ENCODE measurements at places on chromosomes 5 and 9.

GRCh38 chr5:2190549-2190948, 307.8 kb upstream of the IRX4 start:
- no peak for DNase-seq

- DNase-seq, result no peak
Measured at GRCh38 chr9:110101531-110102161, 106.3 kb downstream of the C9orf152 start.

GRCh38 chr9:15416880-15417279, 5.8 kb upstream of the SNAPC3 start:
- DNase-seq, result no peak

DNA sequence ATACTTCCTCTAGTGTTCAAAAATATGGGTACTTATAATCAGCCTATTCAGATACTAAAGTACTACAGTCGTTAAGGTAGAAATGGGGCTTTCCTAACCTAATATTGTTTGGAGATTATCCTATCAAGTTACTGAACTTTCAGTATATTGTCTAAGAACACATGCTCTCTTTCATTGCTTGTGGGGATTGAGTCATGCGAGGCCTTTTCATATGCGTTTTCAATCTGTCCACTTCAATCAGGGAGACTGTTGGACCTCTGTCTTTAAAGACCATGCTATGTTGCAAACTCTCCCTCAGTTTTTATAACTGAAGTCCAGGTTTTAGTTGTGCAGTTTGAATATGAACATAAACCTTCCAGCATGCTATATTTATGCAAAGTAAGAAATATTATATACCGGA, 15.0 kb downstream of the PRR16 start:
- DNase-seq, result no peak

DNA sequence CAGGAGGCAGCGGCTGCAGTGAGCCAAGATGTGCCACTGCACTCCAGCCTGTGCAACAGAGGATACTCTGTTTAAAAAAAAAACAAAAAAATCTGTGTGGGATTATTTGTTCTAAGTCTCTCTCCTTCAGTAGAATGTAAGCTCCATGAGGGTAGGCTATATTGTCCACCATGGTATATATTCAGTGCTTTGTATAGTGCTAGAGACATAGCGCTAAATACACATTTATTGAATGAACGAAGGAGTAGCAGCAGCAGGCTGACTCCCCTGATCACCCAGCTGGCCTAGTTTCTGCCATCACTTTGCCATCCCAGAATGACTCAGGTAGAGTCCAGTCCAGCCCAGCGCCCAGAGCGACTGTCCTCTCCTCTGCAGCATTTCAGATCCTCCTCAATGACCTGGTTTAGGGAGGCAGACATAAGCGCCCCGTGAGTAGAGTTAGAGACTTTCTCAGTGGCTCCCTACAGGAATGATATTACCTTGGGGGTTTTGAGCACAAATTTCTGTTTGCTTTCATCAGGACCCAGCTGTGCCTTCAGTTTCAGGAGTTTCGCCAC, 716 bp downstream of the HARS1 start:
- DNase-seq, result no peak

GRCh38 chr5:65329266-65329665, 152.5 kb downstream of the ADAMTS6 start:
- DNase-seq, result no peak

DNA sequence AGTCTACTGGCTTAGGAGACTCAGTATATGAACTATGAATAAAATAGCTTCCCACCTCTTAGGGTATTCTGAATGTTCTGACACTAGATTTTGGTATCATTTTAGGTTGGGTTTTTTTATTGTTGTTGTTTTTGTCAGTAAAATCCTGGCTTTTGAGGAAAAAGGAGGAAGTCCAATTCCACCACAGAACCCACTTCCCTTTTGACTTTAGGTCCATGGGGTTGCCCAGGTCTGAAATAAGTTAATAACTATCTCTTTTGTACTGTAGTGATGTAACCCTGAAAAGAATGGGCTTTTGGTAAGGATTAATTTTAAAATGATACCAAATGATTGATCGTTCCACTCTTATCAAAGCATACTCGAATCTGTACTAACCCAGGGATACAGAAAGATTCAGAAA, 29.1 kb upstream of the IL12B start:
- no peak for DNase-seq

- no peak for DNase-seq
Measured at GRCh38 chr9:81224166-81225081, 464.9 kb downstream of the TLE1 start.

DNA sequence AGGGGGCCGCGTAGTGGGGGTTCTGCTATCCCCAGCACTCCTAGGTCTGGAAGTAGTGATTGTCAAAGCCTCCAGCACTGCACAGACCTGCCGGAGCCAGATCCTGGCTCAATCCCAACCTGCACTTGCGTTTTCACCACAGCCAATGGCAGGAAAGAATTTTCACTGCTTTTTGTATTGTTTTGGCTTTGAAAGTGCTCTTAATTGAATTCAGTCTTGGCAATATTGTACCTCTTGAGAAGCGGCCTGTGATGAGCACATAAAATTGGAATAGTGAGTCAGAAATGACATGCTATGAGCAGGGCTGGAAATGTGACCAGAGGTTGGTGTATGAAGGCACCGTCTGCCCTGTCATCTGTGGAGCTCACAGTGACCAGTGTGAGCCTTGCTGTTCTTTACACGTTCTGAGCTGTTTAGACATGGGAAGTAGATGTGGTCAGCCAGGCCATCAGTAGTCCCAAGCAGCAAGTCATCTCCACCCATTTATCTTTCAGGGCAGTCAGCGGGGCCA, 41.5 kb downstream of the SECISBP2 start:
- DNase-seq, result no peak

DNA sequence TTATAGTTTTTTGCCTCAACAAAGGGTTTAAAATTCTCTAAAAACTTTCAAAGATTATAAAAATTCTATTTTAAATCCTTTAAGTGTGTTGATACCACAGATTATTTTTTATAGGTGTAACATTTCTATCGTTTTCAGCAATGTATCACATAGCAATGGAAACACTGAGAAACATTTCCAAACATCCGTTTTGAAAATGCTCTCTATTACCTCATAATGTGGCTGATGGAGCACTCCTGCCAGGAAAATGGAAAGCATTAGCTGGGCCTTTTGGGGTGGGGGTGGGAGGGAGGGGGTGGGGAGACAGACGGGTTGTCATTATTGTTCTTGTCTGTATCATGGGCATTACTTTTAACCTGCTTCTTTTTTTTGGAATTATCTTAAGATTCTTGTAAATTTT, 516.5 kb downstream of the ACTL7B start:
- no peak for DNase-seq

DNA sequence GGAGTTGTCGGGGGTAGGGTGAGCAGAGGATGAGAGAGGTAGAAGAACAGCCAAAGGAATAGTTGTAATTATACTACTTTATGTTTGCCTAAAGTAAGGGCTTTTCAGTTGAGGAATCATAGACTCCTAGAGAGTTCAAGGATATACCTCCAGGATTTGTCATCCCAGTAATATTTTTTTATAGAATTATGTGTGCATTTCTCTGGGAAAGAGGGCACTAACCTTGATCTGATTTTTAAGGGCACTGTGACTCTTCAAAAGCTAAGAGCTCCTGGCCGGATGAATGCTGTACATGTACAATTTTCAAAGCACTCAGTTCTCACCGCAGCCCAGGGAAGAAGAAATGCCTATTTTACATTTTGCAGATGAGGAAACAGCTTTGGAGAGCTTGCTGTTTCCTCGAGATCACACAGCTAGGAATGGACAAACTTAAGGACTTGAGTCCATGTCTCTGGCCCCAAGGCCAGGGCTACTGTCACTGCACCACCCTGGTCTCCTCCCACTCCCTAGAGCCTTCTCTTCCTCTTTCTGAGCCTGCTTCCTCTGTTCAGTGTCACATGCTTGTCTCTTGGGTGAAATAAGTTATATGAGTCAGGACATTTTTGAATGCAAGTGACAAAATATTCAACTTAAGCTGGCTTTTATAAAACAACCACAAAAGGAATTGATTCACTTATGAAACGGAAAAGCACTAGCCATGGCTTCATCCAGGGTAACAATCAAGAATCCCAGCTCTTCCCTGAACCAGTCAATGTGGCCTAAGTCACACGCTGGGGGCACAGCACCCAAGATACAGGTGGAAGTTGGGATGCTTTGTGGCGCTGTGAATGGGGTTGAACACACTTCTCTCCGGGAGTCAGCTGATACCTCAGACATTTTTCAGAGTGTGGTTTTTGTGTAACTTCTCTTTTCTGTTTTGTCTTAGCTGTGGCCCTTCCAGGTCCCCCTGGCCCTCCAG, 45.7 kb upstream of the TGFBR1 start:
- no peak for DNase-seq

GRCh38 chr9:70435948-70436347, 21.5 kb upstream of the KLF9 start:
- no peak for DNase-seq

- peak; percentile 24 for DNase-seq
Measured at GRCh38 chr9:34252670-34253459, 74.0 kb downstream of the UBAP1 start.

GRCh38 chr5:527646-528628, 3.7 kb upstream of the SLC9A3 start:
- DNase-seq, result no peak

GRCh38 chr5:124277767-124278545, 468.5 kb downstream of the ZNF608 start:
- DNase-seq, result no peak

DNA sequence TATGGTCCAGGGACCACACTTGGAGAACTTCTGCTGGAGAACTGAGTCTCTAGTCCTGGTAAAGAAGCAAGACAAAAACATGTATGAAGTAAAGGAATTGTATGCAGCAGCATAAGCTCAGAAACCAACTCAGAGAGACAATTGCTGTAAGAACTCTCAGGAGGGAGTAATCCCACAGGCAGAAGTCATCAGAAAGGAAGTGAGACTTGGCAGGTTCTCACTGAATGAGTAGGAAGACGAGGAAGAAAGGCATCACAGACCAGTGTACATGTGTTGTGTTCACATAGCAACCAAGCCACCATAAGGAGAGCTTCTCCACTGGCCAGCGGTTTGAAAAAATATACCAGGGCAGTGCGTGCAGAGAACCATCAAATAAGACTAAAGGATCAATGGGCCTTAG, 57.9 kb upstream of the FST start:
- no peak for DNase-seq

DNA sequence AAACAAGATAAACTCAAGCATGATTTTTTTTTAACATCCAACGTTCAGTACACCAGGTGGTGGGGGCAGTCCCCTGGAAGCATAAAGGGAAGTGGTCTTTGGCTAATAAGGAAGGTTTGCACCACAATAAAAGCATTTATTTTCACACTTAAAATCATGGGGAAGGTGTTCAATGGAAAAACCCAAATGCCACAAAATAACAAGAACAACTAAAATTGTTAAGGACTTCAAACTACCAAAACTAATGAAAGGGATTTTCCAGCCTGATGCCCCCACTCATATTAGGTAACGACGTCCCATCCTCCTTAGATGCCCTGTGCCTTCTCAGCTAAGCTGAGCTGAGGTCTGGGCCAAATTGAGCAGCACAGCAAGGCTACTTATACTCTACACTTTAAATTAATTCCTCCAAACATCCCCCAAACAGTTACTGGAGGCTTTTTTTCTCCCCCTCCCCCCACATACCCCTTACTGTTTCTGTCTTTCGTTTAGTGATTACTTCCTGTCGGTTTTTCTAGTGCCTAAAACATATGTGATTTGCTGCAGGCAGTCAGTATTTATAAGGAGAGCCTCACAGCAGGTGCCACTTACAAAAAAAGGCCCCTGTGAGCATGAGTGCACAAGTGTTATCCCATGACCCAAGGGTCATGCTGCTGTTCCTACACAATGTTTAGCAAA, 259.7 kb upstream of the ZNF608 start:
- no peak for DNase-seq

DNA sequence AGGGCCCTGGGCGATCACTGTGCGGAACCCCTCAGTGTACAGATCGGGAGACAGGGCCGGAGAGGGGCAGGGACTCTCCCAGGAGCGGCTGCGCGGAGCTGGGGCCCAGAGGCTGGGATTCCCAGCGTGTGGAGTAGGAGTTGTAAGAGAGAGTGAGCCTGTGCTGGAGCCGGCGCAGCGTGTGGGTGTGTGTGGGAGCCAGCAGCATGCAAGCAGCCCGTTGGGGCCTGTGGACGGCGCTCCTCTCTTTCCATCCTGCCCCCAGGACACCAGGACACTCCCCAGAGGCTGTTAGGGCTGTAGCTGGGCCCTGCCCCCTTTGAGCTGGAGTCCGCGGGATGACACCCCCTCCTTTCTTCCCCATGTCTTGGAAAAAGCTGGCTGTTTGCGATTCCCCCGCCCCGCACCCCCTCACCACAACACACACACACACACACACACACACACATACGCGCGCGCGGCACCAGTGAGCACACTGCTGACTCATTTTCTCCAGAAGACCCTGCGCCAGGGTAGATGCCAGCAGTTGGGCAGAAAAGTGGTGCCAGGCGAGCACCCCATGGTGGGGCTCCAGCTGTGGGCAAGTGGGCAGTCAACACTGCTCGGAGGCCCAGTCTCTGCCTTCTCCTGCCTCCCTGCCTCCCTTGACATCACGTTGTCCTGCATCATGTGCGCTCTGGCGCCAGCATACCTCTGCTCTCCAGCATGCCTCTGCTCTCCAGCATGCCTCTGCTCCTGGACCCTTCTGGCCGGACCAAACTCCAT, 1.5 kb downstream of the COL27A1 start:
- DNase-seq, result no peak

DNA sequence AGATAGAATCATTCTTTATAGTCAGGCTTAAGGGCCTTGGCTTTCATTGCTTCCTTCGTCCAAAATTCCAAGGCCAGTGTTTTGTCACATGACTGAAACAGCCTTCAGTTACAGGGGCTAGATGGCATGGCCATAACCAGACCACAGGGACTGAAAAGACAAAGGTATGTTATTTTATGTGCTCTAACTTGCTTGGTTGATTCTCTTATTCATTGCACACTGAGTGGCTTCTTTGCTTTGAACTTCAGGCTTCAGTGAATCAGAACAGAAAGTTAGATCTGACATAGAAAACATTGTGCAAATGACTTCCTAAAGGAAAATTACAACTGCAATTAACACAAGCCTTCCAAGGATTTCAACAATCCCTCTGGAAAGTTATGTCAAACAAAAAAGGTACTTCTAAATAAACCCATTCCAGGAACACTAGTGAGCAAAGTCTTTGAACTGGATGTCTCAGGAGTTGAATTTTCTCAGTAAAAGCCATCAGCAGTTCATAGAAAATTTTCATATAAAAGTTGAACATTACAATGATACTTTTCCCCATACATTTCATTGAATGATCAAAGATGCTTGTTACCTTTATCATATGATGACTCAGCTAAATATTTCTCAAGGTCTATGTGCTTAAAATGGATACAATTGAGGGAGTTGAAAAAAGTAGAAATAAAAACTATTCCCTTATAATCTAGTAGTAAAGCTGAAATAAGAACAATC, 355.3 kb downstream of the TMEM232 start:
- DNase-seq, result no peak

GRCh38 chr5:90932052-90932699, 373.6 kb downstream of the ADGRV1 start:
- no peak for DNase-seq

- DNase-seq, result no peak
Measured at GRCh38 chr9:122050167-122050566, 42.9 kb downstream of the TTLL11 start.

DNA sequence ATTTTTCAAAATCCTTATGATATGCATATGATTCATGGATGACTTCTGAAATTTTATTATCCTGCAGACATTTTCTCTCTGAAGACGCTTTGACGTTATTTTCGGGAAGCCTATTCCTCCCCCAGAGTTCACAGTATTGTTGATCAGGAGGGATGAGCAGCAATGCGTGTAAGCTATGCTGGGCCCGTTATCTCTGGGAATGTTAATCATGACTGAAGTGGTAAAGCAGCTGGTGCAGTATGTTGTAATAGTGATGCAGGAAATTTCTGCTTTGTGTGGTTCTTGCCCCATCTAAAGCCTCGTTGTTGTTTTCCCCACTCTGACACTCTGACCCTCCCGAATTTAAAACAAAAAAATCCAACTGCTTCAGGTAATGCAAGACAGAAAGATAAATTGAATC, 1797.8 kb upstream of the WWC1 start:
- DNase-seq, result no peak
